ENCODE measurements at places on chromosomes 4 and X. TPM values are rescaled to one million over a fixed set of nuclear protein-coding genes. Genes with fewer than 3 reads are reported as not detected.

- DNase-seq, result no peak
These were observed 26.7 kb upstream of the GPRIN3 start for GRCh38 chr4:89334311-89334710.

- DNase-seq, result no peak
These were observed 433.1 kb upstream of the FAM241A start for GRCh38 chr4:111712093-111712677.

- DNase-seq, result no peak
These were observed 56.1 kb downstream of the FAM13A start for GRCh38 chr4:89000844-89001360.

The ZNF157 gene
- total RNA-seq, result 0.15 TPM

DNA sequence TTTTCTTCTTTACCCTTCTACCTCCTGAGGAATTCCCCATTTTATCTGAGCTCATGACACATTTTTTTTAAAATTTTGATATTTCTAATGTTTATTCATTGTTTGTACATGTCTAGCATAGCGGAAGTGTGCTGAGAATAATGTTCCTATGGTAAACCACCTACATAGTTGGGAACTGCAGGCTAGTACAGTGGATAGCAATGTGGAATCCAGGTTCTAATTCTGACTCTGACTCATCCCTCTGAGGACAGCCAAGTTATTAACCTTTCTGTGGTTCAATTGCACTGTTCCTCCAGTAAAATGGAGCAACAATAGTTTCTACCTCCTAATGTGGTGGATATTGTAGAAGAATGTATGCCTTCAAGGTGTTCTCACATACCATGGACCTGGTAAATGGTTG is 20.6 kb upstream of the APELA start:
- no peak for DNase-seq
